ENCODE measurements at places on chromosomes 1 and 21.

DNA sequence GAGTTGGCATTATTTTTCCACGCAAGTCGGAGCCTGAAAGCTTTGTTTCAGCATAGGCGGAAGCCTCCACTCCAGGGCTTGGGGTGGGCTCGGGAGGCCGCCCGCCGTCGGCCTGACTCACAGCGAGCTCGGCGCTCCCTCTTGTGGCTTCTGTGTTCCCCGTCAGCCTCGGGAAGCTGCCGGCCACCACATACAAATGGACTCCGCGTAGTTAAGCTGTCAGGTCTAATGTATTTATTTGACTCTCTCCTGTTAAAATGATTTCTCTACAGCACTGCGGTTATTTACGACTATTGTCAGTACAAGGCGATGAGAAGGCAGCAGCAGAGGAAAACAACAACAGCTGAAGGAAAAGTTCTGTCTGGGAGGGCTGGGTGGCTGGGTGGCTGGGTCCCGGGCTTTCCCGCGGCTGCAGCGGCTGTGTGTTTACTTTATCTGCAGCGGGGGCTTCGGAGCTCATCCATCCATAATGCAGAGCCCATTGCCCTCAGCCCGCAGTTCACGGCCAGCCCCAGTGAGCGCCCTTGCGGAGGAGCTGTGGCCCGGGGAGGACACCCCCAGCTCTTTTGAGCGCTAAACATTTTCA lies 375.7 kb upstream of the CAMK1G start:
- DNase-seq, result no peak

- no peak for DNase-seq
These were observed 4.4 kb upstream of the PRRX1 start for GRCh38 chr1:170659399-170660035.

DNA sequence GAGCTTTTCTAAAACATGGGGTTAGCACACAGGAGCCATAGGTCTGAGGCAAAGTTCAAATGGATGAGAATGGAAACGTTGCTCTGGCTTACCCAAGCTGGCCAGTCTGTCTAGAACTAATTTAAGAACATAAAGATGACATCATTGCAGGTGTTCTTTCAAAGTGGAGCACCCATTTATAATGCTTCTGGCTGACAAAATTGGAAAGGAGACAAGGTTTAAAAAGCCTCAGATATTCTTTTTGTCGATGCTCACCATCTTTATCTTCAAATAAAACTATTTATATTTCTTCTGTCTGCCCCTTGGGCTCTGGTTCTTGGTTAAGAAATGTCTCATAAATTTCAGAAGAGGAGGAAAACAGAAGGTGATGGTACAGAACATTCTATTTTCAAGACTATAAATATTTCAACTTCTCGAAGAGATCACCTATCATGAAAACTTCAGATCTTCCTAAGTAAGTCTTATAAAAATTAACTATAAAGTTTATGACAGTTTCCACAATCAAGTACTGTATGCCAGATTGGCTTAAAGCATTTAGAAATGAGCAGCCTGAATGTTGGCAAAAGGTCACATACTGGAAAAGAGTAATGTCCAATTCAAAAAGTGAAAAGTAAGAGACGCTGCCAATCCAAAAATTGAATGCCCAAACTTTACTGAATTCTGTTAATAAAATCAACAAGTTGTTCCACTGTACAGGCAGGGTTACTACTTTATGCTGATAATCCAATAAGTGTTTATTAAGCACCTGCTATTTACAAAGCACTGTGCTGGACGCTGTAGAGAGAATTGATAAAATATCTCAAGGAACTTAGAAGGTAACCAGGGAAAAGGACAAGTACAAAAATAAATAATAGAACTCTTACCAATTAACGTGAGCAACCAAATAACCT lies 92.0 kb downstream of the ETS2 start:
- no peak for DNase-seq

GRCh38 chr1:92527670-92528069 lies 40.9 kb upstream of the GFI1 start:
- DNase-seq, result no peak

DNA sequence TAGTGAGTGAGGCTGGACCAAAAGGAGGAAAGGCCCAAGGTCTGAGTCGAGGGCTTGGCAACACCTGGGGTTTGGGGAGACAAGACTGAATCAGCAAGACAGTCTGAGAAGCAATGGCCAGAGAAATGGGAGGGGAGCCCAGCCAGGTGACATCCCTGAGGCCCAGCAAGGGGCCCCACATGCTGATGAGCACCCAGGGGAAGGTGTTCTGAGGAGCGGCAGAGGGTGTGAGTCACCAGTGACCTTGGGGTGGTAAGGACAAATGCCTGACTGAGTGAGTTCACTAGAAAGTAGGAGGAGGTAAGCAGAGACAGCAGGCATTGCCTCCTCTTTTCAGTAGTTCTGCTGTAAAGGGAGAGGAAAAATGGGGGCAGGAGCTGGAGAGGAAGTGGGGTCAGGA lies 192.4 kb upstream of the GALNT2 start:
- DNase-seq, result no peak

GRCh38 chr1:3115275-3116149 lies 46.5 kb downstream of the PRDM16 start:
- DNase-seq, result no peak

- peak; percentile 8 for DNase-seq
These were observed 1232.1 kb downstream of the MRPL39 start for GRCh38 chr21:24375201-24375600.
